ENCODE measurements at places on chromosomes 11 and 22.

DNA sequence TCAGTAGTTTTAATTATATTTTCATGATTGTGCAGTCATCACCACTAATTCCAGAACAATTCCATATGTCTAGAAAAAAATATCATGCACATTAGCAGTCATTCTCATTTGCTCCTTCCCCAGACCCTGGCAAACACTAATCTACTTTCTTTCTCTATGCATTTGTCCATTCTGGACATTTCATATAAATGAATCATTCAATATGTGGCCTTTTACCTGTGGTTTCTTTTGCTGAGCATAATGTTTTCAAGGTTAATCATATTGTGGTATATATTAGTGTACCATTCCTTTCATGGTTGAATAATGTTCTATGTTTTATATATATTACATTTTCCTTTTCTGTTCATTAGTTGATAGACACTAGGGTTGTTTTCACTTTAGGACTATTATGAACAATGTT lies 811.1 kb upstream of the RAG2 start:
- no peak for DNase-seq

DNA sequence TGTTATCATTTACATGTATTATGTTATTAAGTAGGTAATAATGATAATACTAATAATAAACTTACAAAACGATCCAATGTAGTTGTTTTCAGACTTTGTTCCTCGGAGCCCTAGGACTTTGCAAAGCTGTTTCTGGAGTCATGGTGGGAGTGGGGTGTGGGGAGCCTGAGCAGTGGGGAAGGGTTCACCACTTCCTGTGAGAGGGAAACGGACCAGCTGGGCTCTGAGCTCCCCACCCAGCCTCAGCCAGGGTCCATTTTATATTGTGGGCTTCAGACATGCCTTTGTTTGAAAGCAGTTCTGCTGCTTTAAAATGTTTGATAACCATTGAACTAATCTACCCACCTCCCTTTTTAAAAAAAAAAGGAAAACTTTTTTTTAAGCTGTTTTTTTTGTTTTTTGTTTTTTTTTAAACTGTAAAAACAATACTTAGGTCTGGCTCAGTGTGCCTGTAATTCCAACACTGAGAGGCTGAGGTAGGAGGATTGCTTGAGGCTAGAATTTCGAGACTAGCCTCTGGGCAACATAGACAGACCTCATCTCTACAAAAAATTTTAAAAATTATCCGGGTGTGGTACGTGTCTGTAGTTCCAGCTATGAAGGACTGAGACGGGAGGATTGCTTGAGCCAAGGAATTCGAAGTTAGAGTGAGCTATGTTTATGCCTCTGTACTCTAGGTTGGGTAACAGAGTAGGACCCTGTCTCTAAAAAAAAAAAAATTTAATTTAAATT lies 7.0 kb downstream of the SERPING1 start:
- DNase-seq, result no peak

DNA sequence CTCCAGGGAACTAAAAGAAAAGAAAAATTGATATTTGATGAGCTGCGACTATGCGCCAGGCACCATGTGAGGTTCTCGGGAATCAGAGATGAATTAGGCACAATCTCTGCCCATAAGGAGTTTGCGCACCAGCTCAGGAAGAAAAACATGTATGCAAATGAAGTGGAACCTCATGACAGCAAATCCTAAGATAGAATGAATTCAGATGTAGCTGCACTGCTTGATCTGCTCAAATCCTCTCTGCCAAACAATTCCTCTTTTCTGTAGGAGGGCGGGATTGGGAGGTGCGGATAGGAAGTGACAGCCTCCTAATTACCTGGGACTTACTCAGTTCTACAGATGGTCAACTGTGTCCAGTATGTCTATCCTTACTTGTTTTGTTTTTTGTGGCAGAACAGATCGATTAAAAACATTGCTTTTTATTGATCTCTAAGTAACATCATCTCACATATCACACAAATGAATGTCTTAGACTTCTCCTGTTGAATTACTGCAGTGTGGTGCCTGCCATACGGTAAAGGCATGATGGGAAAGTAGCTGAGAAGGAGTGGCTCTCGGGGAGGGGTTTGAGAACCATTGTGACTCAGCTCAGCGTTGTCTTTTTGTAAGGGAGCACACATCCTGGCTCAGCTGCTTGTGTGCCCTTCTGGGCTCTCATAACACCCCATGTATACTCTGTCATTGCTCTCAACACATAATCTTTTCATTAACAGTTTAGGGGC lies 13.9 kb downstream of the CRTAM start:
- DNase-seq, result no peak

- DNase-seq, result no peak
Observed at GRCh38 chr11:4393858-4394223, 339 bp upstream of the TRIM21 start.

- no peak for DNase-seq
Observed at GRCh38 chr22:46039535-46039934, 62.6 kb upstream of the WNT7B start.

DNA sequence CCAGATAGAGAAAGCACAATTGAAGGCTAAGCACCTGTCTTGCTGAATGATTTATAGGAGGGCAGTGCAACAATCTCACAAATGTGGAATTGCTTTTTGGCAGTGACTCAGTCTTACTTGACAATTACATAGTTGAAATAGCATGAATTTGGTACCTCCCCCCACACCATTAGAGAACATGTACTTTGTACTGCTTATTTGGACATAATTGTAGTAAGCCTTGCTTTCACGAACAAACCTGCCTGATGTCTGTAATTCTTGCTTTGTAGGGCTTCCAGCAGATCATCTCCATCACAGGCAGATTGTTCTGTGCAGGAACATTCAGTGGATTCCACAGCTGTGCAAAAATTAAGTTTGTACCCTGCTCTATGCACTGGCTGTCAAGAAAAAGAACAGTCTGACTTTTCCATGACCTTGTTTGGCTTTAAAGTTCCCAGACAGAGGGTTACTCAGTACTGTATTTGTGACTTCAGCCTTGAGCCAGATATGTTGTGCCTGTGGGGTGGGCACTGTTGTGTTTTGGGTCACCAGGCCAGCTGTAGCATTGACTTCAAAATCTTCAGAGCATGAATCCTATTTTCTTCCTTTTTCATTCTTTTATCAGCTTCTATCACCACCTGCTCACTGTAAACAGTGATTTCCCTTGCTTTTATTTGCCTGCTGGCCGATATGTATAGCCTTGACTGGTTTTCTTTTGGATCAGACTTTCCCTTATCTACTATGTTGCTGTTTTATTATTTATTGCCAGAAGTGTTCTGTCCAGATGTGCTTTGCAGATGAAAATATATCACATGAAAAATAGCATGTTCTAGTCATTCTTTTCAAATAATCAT lies 941.0 kb upstream of the CHORDC1 start:
- peak; percentile 32 for DNase-seq

DNA sequence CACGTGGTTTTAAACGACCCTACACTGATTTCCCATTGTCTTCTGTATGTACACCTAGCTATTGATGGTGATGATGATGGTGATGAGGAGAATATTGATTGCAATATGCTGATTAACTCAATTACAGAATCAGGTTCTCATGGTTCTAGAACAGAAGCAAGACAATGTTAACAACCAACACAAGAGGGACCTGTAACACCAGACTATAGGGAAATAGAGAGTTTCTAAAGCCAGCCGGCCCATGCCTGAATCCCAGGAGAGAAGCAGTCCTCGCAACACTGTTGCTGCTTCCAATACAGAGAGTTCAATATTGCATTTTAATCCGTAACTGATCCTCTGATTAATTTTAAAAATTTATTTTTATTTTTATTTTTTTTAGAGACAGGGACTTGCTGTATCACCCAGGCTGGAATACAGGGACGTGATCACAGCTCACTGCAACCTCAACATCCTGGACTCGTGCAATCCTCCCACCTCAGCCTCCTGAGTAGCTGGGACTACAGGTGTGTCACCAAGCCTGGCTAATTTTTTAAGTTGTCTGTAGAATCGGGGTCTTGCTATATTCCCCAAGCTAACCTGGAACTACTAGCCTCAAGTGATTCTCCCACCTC lies 22.2 kb upstream of the UBASH3B start:
- DNase-seq, result no peak

GRCh38 chr11:17864478-17864941 lies 129.9 kb downstream of the KCNC1 start:
- no peak for DNase-seq

DNA sequence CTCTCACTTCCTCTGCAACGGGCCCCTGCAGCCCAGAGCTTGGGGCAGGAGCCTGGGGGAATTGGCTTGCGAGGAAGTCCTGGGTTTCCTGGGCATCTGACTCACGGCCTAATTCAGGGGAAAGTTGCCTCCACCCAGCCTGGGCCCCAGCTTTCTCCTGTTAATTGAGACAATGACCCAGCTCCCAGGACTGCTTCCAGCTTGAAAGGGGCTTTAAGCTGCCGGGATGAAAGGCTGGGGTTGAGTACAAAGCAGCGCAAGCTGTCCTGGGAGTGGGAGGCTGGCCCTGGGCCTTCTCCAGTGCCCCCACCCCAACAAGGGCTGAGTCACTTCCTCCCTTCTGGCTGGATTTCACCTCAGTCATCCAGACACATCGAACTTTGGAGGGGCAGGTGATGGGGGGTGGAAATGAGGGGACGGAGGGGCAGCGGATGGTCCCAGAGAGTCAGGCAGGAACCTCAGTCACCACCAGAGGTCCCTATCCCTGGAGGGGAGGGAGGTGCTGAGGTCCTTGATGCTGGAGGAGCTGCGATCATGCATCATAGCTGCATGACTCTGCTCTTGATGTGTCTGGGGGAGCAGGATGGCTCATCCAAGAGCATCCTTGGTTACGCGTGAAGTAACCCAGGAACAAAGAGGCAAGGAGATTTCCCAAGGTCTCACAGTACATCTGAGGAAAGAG lies 30.1 kb upstream of the OAF start:
- no peak for DNase-seq

GRCh38 chr22:43209523-43209890 lies 22.6 kb upstream of the TTLL12 start:
- no peak for DNase-seq

DNA sequence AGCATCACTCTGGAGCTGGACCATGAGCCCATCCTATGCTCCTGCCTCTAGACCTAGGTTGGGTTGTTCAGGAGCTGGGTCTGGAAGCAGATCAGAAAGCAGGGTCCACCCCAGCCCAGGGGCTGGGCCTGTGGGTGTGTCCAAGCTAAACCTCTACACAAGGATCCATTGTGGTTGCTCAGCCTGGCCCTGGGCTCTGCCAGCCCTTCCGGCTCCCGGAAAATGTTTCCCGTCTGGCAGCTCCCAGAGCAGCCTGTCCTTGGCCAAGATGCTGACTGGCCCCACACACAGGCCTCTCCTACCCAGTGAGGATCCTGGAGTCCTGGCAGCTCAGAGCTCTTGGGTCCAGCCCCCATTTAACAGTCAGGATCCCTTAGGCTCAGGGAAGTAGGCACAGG lies 35.3 kb upstream of the FCHSD2 start:
- DNase-seq, result no peak

- DNase-seq, result no peak
Observed at GRCh38 chr11:109745996-109746625, 324.1 kb downstream of the C11orf87 start.

- peak; percentile 11 for DNase-seq
Observed at GRCh38 chr11:15159085-15159484, 44.4 kb downstream of the INSC start.

GRCh38 chr22:22908941-22909604 lies 21.5 kb downstream of the IGLL5 start:
- DNase-seq, result no peak

GRCh38 chr22:45918459-45919370 lies 58.2 kb downstream of the WNT7B start:
- no peak for DNase-seq

- no peak for DNase-seq
Observed at GRCh38 chr11:63813035-63813562, at the start of gene SPINDOC. Gene SPINDOC, plus strand, starts transcription at chr11:63813456. Its CDS starts 231 bp downstream, at chr11:63813687.

DNA sequence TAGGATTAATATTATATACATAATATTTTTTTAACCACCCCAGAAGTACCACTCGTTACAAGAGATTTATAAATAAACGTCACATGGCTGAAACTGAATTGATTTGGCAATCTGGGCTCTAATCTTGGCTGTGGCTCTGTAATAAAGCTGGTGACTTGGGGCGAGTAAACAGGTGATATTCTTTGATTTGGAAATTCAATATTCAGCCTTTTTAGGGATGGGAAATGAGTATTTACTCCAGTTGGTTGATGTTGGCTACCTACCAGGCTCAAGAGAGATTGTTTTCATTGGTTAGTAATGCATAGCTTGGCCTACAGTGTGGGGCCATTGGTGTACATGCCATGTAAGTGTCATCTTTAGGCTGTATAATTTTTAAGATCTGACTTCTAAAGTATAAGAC lies 117.7 kb upstream of the SORL1-AS1 start:
- DNase-seq, result no peak

DNA sequence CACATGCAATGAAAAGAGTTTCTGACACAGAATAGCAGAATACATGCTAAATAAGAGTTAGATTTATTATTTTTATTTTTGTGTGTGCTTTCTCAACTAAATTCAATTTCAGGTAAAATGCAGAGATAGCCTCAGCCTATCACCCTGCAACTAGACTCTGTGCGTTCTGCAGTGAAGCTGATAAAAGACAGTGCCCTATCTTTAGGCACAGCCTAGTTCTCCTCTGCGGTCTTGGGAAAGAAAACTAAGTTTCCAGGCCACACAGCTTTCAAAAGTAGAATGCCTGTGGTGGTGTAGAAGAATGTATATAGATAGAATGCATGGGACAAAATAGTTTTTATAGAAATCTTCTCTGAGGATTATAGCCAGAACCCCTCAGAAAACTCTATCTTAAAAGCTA lies 12.0 kb upstream of the MMP1 start:
- no peak for DNase-seq

GRCh38 chr11:36566407-36567053 lies 1.3 kb upstream of the RAG1 start:
- no peak for DNase-seq

DNA sequence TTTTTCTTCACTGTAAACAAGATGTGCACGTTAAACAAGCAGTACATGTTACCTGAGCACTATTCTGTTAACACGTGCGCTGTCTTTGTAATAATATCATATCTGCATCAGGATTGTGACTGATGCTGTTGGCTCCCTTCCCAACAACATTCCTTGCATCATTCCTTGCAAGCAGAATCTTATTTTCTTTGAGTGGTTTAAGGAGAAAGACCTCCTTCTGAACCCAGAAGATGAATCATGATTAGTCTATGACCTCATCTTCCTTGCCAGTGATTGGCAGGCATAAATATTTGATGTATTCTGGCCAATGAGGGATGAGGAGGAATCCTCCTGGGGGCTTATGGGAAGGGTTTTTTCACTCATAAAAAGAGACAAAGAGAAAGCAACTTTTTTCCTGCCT lies 46.2 kb downstream of the C11orf71 start:
- peak; percentile 95 for DNase-seq

DNA sequence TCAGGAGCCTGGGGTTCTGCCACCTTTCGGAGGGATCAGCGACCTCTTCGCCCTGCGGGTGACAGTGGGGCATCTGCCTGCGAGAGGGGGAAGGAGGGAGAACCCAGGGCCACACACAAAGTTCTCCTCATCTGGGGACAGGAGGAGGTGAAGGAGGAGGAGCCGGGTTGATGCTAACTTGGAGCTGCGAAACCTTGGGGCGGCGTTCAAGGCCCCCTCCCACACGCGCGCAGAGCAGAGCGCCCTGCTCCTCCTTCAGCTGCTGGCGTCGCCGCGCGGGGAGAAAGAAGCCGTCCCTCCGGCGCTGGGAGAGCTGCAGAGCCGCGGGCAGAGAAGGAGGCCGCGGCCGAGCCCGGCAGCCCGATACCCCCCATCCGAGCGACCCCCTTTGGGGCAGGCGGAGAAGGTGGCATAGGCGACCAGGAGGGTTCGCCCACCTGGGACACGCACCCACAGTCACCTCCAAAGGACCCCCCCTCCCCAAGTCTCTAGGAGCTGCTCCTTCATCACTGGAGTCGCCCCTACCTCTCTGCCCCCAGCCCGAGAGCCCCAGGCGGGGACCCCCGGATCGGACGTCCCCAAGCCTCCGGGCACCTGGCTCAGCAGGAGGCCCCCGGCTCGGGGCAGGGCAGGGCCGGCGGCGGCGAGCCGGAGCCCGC lies at the start of gene RASD2:
TSS of gene RASD2 (plus strand) at position 237 of the 659 bp plus-strand sequence. CDS start 5,979 bp downstream, outside the sequence.
- no peak for DNase-seq
